HFFc6 (cell line): ENCODE measurements at places on chromosomes 11 and 22. TPM values are rescaled to one million over a fixed set of nuclear protein-coding genes. Genes with fewer than 3 reads are reported as not detected.

The GRM5 gene
- total RNA-seq, result 0.12 TPM in 1 of 3 replicates, not detected in the others

The SCGB1C1 gene
- total RNA-seq, result not detected in 3 replicates

- DNase-seq, result no peak
Measured at GRCh38 chr22:47307822-47308221, 545.4 kb downstream of the TBC1D22A start.

DNA sequence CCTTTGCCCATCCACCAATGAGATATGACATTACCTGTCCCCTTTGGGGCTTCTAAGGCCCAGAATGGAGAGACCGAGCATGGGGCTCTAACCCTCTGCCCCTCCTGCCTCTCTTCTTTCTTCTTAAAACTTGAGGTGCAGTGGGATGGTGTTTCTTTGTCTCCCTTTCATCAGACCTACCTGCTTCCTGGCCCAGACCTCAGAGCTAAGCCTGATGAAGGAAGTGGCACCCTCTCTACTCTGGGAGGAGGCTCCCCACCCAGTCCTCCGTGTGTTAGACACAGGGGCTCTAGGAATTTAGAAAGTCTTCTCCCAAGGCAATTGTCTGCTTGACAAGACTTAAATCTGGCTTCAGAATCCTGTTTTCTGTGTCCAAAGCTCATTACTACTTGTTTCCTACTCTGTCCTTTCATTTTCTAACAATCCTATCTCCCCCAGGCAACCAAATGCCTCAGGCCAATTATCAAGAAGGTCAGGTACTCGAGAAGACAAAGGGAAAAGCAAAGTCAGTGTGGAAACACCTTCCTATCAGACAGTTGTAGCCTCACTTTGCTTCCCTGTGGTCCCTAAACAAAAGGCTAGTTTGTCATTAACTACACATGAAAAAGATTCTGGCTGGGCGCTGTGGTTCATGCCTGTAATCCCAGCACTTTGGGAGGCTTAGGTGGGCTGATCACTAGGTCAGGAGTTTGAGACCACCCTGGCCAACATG lies 20.3 kb upstream of the PARVA start:
- no peak for DNase-seq

- DNase-seq, result no peak
Measured at GRCh38 chr11:40292721-40293508, 1166.5 kb downstream of the LRRC4C start.

- no peak for DNase-seq
Measured at GRCh38 chr22:25644122-25644521, 79.6 kb downstream of the GRK3 start.

The CCND1 gene
- total RNA-seq, result 1,293 to 2,352 TPM (median 1,774 TPM) in 3 replicates

DNA sequence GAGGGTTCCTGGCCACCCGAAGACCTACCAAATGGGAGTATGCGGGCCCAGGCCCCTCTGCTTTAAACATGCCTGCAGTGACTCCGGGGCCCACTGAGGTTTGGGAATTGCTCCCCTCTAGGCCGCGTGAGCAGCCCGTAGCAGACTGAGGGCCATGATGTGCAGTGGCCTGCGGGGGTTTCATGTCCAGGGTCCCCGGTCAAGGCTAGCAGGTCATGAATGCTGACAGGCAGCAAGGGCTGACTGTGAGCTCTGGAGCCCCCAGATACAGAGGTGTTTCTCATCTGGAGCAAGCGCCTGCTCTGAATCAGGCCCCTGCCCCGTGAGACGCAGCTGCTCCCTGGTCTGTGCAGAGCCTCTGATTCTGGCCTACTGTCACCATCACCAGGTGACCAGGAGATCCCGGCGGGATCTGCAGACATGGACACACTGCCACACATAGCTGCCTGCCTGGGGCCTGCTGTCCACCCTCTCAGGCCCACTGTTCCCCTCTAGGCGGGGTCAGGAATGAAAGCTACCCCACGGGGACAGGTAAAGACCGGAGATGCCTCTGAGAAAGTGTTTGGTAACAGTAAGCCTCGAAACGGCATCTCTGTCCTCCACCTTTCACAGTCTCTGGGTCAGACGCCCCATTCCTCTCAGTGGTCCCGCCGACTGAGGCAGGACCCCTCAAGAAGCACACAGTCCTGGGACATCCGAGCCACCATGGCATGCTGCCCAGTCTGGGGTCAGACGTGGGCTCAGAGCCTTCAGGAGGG lies 73.3 kb downstream of the PARVB start:
- DNase-seq, result no peak

- DNase-seq, result no peak
Measured at GRCh38 chr11:132692891-132693290, 839.4 kb downstream of the OPCML start.

DNA sequence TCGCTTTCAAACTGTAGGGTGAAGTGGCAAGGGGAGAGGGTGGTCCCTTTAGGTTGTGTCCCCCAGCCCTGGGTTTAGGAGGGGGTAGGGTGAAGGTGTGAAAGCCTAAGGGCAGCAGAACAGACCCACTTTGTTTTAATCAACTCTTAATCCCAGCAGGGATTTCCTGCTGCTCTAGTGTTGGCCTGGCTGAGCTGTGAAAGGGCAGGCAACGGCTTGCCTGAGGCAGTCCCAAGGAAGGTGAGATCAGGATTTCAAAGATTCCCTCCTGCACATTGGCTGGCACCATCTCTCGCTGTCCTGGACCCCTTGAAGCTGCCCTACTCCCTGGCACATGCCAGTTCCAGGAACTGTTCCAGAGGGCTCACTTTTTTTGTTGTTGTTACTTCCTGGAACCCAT lies 221.3 kb downstream of the INSC start:
- no peak for DNase-seq

The CECR2 gene
- not detected in 3 replicates for total RNA-seq

The ME3 gene
- 4.0 to 7.0 TPM (median 6.8 TPM) in 3 replicates for total RNA-seq

The GDPD4 gene
- total RNA-seq, result not detected in 3 replicates

- no peak for DNase-seq
Measured at GRCh38 chr11:17076517-17077239, 789 bp downstream of the RPS13 start.

DNA sequence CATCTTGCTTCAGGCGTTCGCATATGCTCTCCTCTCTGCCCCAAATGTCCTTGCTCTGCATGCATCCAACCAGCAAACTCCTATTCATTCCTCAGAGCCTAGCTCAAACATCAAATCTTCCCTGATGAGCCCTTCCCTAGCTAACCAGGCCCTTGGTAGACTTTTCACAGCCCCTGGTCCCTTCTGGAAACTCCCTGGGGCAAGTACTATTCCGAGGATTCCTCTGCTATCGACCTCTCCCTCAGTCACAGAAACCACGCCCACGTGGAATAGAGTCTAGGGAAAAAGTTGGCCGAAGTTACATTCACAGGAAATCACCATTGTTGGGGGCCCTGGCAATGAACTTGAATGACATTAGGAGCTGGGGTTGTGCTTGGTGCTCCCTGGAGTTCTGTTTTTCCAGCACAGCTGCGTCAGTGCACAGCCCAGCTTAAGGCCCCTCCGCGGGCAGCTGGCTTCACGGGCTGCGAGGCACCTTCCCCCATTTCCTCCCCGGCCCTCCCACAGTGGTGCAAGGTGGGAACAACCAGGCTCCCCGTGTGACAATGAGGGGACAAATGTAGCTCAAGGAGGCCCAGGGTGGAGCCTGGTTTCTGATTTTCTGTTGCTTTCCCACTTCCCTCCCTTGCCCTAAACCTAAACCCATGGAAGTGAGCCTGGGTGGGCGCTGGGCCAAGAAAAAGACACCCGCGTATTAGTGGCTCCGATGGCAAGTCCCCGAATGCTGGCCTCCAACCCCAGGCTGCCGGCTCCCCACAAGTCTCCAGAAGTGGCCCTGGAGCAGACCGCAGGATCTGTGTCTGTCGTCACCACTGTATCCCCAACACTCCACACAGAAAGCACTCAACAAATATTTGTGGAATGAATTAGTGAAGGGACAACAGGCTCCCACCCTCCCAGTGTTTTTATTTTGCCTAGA lies 4.3 kb upstream of the ATP5MGL start:
- peak; percentile 60 for DNase-seq

DNA sequence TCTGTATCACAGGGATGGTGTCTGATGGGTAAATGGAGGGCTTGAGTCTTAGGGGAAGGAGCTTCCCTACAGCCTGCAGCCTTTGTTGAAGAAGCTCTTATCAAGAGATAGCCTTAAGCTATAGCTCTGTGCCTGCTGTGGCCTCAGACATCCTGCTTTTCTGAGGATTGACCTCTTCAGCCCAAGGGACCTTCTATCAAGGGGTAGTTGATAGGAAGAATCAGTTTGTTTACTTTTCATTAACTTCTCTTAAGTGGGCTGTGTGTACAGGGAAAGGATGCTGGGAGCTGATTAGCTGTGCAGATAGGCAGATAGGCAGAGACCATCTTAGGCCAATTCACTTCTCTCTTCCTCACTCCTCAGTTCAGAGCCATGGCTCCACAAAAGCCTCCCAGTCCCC lies 151.8 kb upstream of the CADM1 start:
- no peak for DNase-seq

DNA sequence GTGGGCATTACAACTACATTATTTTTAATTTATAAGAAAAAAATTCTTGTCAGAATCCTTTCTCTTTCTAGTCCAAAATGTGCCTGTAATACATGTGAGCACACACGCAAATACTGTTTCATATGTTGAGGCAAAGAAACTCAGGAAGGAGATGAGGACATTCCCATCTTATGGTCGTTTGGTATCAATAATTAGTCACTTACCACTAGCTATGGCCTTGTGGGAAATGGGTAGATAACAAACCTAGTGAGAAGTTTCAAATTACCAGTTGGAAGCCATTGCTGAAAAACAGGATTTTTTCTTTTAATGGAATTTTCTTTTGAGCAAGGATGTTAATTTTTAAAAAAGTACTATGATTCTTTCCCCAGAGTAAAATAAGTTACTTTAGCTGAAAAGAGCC lies 25.7 kb downstream of the AMOTL1 start:
- DNase-seq, result no peak

DNA sequence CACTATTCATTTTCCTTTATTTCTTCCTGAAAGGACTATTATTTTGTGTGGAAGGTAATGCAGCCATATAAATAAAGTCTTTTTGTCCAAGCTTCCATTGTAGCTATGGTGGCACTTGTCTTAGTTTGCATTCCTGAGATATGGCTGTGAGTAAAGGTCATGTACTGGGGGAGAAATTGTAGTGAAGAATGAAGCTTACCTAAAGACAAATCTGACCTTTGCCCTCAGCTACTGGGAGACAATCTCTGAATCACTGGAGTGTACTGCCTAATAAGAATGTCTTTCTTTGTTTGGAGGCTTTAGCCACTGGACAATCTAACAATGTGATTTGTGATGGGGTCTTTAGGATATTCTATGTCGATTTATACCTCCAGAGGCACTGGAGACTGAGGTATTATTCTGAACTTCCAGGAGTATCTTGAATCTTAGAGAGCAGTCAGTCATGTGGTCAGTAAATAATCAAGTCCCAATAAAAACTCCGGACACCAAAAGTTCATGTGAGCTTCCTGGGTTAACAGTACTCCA lies 39.7 kb upstream of the OR5AK2 start:
- no peak for DNase-seq
